ENCODE measurements at places on chromosomes 13 and 19.

DNA sequence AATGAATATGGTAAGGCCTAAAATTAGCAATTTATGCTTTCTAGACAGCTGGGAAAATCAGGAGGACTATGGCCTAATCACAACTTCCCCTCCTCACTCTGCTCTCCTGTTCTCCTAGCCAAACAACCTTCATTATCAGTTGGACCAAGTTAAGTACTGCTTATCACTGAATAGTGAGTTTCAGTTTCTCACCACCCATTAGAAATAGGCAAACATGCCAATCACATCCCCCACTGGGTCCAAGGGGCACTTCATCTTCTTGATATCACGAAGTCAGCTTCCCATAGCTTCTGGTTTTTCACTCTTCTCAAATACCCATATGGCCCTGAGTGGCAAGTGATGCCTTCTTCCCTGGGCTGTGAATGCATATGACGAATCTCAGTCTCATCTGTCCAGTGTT, 689.6 kb downstream of the SLITRK5 start:
- no peak for DNase-seq

DNA sequence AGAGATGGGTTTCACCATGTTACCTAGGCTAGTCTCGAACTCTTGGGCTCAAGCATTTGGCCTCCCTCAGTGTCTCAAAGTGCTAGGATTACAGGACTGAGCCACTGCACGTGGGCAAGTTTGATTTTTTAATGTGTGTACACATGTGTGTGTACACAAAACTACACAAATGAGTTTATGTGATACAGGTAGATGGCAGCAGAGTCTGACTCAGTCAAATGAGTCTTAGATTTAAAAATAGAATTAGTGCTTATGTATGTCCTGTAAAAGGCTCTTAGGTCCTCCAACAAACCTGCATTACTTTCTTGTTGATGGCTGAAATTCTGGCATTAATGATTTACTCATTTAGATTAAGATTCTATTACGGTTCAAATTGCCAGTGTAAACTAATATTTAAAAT, 293.7 kb downstream of the PCDH17 start:
- no peak for DNase-seq

- no peak for DNase-seq
These were observed 41.8 kb downstream of the ZNF473 start for GRCh38 chr19:50067575-50067974.

GRCh38 chr13:36528105-36528504, 95.8 kb downstream of the CCNA1 start:
- no peak for DNase-seq

DNA sequence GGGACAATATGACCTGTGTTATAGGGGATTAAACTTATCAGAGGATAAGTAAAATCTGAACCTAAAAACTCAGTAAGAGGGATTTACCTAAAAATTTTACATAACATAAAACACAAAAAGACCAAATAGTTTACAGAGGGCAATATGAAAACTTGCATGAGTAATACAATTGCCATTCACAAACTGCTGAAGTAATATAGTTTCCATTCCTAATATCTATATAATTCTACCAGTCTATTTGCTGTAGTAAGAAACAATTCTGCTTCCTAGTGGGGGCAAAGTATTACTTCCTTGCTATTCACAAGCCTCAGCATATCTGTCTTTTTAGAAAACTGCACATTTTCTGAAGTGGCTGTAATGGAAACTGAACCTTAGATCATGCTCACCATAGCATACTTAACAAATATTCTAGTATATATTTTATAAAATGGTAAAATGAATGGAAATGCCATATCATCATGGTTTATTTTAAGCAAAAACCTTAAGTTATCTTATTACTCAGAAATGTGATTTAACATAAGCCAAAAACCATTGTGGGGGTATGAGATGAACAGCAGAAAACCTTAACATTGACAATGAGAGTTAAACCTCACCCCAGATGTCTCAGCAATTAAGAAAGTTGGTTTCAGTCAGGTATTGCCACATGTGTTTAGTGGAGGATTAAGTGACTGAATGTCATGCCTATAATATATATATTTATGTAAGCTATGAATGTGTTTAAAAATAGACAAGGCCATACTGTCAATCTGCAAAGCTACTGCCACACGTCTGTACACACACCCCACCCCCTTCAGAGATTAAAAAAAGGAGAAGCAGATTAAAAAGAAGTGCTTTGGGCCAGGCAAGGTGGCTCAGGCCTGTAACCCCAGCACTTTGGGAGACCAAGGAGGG, 136.8 kb downstream of the MIPEP start:
- DNase-seq, result no peak

- no peak for DNase-seq
These were observed 18.3 kb upstream of the KLF5 start for GRCh38 chr13:73040484-73040883.

GRCh38 chr13:28489524-28489931, 5.4 kb downstream of the FLT1 start:
- no peak for DNase-seq

DNA sequence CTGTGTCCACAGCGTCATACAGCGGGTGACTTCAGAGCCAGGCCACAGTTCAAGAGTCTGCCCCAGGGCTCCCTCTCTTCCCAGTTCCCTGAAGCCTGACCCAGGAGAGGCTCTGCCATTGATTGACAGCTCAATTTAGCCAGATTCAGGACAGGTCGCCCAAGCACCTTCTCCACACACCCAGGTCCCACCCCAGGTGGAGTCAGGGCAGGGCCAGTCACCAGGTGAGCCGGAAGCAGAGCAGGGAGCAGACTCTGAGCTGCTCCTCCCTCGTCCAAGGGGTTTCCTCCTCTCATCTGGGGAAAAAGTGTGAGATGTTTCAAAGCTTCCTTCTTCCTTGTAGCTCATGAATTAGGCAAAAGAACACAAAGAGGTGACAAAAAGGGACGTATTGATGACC, 5.6 kb downstream of the CEACAM7 start:
- DNase-seq, result no peak

DNA sequence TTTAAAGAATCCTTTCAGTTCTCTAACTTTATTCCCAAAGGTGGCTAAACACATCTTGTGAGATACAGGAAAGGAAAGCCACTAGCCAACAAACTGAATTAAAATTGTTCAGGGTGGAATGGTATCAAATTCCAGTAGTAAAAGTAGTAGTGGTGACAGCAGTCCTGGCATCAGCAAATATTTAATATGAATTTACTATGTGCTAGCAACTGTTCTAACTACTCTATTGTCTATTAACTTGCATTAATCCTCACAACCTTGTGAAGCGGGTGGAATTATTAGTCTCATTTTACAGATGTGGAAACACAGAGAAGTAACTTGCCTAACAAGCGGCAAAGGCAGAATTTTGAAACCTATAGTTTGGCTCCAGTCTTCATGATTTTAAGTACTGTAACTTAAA, 130.1 kb downstream of the KLF12 start:
- no peak for DNase-seq

GRCh38 chr19:7846155-7846646, 16.2 kb downstream of the EVI5L start:
- DNase-seq, result no peak

DNA sequence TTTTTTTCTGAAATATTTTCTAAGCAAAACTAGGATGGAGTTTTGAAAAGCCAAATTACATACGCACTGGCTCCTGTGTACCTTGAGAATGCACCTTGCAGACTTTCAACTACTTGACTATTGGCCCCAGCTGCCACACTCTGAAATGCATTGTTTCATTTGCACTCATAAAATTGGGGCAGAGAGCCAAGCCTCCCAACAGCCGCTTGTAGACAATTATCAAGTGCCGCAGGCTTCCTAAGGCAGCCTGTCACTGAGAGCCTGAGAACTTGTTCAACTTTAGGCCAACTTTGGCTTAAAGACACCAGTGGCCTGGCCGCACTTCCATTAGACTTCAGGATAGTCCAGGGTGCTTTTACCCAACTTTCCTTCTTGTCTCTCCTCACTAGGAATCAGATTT, 115.7 kb upstream of the STARD13 start:
- DNase-seq, result no peak

DNA sequence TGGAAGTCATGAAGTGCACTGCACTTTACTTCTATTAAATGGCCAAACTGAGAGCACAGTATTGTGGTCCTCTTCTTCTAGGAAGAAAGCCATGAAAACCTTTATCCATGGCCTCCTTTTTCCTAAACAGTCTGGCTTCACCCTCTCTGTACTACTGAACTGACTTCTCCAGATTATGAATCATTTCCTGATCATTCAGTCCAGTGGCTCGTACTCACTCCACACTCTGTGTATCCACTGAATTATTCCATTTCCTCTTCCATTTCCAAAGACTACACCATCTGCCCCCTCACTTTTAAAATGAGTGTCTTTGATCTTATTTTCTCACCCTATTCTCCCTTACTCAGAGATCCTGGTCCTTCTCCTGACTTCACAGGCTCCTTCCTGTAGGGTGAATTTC, 29.7 kb upstream of the FREM2 start:
- no peak for DNase-seq

GRCh38 chr13:98484289-98485219, 92.4 kb downstream of the STK24 start:
- peak; percentile 73 for DNase-seq

GRCh38 chr13:29411481-29411880, 184.0 kb downstream of the SLC7A1 start:
- DNase-seq, result no peak

- no peak for DNase-seq
These were observed 28.1 kb upstream of the WDR18 start for GRCh38 chr19:955803-956765.

DNA sequence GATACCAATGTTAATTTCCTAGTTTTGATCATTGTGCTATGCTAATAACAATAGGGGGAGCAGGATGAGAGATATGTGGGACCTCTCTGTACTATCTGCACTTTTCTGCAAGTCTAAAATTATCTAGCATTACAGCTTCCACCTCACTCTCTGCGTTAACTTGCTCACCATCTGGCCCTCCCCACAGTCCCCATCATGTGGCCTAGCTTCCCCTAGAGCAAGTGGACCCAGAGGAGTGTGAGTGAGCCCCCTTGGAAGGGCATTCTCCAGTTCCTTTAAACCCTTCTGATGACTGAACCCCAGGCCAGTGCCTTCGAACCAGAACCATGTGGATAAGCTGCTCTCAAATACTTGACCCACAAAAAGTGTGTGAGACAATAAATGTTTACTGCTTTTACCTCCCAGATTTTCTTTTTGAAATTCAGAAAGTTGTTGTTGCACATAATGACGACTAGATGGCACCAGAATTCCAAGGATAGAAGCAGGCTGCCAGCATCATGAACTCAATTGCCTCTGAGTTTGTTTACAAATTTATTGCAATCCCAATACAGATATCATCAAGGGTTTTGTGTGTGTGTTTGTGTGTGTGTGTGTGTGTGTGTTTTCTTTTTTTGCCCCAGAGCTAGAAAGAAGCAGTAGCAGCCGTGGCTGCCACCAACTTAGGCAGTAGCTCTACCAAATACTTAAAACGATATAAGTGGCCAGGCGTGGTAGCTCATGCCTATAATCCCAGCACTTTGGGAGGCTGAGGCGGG, 49.0 kb upstream of the ZNF780A start:
- no peak for DNase-seq

- no peak for DNase-seq
These were observed 86.8 kb upstream of the SCEL start for GRCh38 chr13:77448689-77449088.

DNA sequence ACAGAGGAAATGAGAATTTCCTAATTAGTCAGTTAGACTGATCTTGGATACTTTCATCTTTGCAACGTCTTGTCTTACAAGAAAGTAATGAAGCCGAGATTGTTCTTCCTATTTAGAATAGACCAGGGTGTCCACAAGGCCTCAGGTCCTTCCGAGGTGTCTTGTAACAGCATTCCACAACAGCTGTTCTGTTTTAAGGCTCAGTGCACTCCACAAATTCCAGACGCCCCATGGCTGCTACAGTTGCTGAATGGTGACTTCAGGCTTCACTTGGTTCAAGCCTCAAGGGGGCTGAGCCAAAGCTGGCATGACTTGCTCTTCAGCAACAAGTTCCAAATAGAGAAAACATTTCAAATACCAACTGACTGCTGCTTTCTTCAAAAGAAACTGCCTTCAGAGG, 143.4 kb downstream of the SHISA2 start:
- DNase-seq, result no peak

DNA sequence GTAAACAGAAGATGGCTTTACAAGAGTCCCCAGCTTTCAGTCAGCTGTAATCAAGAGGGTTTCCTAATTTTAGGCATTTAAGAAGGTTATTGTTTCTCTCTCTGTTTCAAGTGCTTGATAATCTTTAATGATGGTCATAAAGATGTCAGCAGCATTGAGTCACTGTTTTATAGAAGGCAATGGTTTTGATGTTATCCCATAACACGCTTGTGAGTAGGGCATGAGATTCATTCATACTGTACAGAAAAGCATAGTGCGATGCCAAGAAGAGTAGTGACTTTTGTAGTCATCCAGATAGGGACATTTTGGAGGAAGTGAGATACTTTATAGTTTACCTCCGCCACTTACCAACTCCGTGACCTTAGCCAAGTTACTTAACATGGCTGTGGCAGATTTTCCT, 364.2 kb upstream of the SLC10A2 start:
- DNase-seq, result peak; percentile 22

- DNase-seq, result no peak
These were observed 3.3 kb downstream of the AP1M1 start for GRCh38 chr19:16201011-16201391.

- DNase-seq, result no peak
These were observed 228.5 kb downstream of the NDFIP2 start for GRCh38 chr13:79709471-79709870.

DNA sequence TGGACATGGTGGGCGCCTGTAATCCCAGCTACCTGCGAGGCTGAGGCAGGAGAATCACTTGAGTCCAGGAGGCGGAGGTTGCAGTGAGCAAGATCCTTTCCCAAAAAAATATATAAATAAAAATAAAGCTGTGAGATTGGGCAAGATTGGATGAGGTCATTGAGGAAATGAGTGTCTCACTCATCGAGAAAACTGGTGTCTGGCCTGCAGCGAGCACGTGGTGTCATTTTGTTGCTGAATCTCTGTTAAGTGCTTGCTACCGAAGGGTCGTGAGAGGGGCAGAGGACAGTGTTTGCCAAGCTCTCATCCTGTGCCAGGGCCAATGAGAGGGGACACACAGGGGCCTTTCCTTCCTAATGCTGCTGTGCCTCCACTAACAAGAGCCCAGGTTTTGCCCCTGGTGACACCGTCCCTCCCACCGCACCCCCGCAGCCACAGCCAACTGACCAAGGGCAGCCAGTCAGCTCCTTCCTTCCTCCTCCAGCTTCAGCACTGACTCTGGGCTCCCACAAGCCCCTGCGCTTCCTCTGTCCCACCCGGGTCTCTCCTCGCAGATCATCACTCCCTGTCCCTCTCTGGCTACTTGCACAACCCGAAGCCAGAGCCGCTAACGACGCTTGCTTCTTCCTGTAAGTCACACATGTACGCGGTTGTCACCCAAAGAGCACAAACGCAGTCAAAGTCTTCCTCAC, 3.2 kb downstream of the POLD1 start:
- DNase-seq, result no peak

GRCh38 chr13:91162180-91162579, 185.3 kb upstream of the MIR17HG start:
- no peak for DNase-seq

DNA sequence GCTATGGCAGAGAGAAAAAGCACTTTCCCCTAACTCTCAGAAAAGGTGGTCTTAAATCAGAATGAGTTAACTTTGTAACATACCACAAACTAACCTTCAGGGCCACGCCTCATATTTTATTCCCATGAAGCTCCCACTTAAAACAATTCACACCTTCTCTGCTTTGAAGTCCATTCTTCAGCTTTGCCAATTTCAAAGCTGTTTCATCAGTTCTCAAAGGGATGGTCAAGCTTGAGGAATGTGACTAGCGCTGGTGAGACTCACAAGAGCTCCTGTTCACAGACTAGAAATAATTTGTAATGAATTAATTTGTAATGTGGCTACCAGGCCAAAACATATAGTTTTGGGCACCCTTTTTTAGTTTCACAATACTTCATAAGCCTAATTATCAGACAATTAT, 68.2 kb downstream of the STK24 start:
- no peak for DNase-seq

All from NCI-H1417 treated with DMSO at 0.1 percent for 48 hours (cell line).